ENCODE measurements at places on chromosomes 12 and 14. TPM values are rescaled to one million over a fixed set of nuclear protein-coding genes. Genes with fewer than 3 reads are reported as not detected.

DNA sequence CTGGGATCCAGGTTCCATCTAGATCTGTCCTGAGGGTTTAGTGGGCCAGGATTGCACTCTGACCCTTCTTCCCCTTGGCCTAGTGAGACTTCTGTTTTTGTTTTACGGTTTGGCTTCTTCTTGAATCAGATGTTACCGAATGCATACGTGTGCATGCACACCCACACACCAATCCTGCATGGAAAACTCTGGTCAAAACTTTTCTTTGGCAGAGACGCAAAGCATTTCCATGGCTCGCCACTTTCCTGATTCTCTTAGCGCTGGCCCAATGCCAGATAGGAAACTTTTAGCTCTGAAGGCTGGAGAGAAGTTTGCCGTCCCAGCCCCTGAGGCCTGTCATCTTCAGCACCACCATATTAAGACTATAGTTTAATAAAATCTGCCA lies 67.4 kb upstream of the ACTN1 start:
- no peak overlapping the region for H3K4me3 ChIP-seq
- DNase-seq: no peak
- peak overlapping the region; percentile 97 for H3K27ac ChIP-seq
- H3K36me3 ChIP-seq: no peaks in the 10 kb centered on the region

DNA sequence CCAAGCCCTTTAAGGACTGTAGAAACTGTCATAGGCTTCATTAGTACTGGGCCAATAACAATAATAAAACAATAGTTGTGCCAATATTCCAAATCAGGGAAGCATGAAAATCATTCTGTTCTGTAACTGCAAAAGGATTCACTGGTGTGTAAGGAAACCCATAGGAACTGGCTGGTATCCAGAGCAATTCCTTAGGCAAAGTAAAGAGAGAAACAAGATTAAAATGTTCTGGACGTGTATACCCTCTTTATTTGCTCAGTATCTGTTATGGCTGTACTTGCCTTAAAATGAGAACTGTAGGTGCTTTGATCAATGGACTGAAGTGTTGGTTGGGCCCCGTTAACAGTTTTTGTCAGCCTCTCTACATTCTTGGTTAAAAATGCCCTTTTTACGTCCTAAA lies 72.4 kb upstream of the STAC3 start:
- peaks cover 26% of the 10 kb centered on the region for H3K4me1 ChIP-seq
- DNase-seq: no peak
- no peak overlapping the region for H3K27ac ChIP-seq
- no peak overlapping the region for H3K4me3 ChIP-seq

DNA sequence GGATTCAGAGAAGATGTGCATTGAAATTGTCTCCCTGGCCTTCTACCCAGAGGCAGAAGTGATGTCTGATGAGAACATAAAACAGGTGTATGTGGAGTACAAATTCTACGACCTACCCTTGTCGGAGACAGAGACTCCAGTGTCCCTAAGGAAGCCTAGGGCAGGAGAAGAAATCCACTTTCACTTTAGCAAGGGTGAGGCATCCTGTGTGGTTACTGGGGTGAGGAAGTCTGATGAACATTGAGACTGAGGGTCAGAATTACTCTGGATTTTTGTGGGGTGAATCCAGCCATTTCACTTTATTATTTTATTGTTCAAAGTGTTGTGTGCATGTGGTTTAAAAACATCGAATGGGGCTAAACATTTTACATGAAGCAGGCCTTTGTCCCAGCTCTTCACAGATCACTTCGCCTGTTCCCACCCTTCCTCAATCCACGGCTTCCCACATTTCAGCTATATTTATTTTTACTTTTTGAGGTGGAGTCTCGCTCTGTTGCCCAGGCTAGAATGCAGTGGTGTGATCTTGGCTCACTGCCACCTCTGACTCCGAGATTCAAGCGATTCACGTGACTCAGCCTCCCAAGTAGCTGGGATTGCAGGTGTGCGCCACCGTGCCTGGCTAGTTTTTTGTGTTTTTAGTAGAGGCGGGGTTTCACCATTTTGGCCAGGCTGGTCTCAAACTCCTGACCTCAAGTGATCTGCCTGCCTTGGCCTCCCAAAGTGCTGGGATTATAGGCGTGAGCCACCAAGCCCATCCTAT lies 40.6 kb downstream of the SUPT16H start:
- H3K4me3 ChIP-seq: no peak overlapping the region
- no peaks in the 10 kb centered on the region for H3K27me3 ChIP-seq
- no peaks in the 10 kb centered on the region for H3K4me1 ChIP-seq
- no peaks in the 10 kb centered on the region for H3K36me3 ChIP-seq
- no peak for DNase-seq

Gene PRPH
- 2.5 TPM for total RNA-seq

Gene CAPZA3
- total RNA-seq: not detected

Gene SSPN
- total RNA-seq: 50.9 TPM

Data from thoracic aorta (tissue), 2 donors.